ENCODE measurements at places on chromosomes 7 and 10. TPM values are rescaled to one million over a fixed set of nuclear protein-coding genes. Genes with fewer than 3 reads are reported as not detected.
A peak's percentile ranks its signal among the peaks of the same experiment; 100 is the strongest.

- DNase-seq = no peak
These were observed 70.7 kb downstream of the ZNF92 start for GRCh38 chr7:65444205-65444842.

GRCh38 chr10:8133146-8133545 is 78.7 kb downstream of the GATA3 start:
- no peak for DNase-seq

MOGAT3 gene
- total RNA-seq = 123 TPM

- no peak for DNase-seq
These were observed 247.1 kb upstream of the FZD8 start for GRCh38 chr10:35889226-35889625.

URGCP gene
- total RNA-seq = 87.4 TPM

DNA sequence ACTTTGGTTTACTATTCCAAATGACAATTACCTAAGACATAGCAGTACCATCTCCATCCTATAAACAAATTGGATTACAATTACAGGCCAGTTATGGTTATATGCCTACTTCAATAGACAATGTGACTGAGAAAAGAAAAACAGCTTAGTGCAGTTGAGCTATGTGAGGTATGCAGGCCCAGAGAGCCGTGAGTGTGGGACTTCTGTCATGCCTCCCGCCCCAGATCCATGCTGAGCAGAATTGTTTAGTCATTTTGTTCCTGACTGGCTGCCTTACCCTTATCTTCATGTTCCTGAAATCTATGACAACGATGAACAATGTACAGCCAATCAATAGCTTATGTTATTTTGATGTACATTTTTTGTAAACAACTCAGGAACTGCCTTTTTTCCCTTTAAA is 21.7 kb downstream of the LARP4B start:
- no peak for DNase-seq

- peak; percentile 66 for DNase-seq
These were observed at the start of gene URGCP for GRCh38 chr7:43906331-43907010. URGCP (minus strand) TSS chr7:43906596; CDS start chr7:43906575, 21 bp downstream.

DNA sequence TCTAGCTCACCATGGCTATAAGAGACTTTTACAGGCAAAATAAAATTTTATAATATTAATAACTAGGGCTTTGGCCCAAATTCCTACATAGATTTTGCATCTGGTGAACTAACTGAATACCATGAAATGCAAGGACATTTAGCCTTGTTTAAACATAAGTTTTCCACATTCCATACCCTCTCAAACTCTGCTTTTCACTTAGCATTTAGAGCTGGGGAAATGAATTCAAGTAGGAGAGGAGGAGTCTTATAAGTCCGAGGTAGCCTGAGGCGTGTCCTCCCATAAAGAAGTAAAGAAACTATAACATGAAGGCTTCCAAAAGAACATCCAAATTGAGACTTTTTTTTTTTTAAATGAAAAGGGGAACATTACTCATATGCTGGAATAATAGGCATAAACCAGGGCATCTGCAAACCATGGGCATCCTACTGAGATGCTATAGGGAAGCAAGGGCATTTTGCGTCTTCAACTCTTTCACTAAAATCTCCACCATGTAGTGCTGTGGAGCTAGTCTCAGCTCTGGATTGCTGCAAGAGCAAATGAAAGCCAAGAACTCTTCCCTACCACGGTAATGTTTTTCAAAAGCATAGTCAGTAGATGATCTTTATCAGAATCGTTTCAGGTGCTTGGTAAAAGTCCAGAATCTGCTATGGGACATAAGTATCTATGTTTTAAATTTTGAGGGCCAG is 79.1 kb downstream of the PALS2 start:
- no peak for DNase-seq

DNA sequence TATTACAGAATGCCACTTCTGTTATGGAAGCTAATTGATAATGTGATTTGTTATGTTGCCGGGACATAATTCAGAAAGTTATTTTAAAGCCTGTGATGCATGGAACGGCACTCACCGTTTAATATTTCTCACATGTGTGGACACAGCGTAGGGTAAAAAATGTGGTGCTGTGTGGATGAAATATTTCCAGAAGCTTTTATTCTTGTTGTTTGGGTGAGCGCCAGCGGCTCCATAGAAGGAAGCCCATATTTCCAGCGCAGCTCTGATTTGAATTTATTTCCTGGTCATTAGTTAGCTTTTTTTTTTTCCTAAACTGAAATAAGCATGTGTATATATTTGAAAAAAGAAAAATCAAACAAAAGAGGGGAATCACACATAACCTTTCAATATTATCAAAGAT is 20.2 kb upstream of the NKX6-2 start:
- DNase-seq = no peak

DNA sequence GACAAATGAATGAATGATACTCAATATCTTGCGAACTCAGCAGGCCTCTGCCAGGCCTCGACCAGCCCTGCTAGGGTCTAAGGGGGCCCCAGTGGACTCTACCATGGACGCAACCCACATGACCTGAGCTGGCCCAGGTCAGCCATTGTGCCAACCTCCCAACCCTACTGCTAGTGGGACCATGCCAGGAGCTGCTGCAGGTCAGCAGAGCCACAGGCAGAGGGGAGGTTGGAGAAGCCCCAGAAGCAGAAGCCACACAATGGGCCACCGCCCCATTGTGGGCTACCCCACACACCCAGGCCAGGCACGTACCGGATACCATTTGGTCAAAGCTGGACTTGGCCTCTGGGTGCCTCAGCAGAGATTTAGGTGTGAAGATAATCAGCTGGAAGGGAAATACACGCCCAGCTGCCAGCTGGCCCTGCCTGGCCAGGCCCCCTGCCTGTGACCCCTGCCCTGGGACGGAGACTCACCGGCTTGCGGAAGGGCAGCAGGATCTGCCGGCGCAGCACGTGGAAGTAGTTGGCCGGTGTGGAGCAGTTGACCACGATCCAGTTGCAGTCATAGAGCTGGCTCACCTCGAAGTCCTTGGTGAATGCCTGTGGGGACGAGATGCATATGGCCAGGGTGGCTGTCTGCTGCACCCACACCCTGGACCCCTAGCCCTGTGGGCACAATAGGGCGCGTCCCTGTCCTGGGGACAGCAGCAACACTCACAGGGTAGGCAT is 24.5 kb downstream of the OGDHL start:
- DNase-seq = no peak

- DNase-seq = no peak
These were observed 221.5 kb upstream of the CELF2 start for GRCh38 chr10:10796061-10796773.

- DNase-seq = no peak
These were observed 923.6 kb downstream of the GATA3 start for GRCh38 chr10:8978100-8978499.

DNA sequence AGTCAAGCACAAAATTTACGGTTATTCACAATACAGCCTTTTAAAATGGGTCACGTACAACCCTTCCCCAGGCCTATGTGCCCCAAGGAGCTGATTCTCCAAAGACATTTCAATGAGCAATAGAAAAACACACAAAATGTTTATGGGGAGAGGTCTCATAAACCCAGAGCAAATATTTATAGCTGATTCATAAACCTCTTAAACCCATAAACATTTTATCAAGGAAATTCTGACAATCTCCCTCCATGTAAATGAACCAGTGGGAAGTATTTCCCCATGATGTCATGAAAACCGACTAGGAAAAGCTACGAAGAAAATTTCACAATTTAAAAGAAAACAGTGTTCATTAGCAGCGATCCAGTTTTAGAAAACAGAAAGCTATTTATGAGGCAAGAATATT is 36.0 kb downstream of the SFMBT2 start:
- DNase-seq = no peak

- DNase-seq = no peak
These were observed 72.1 kb downstream of the WNT2 start for GRCh38 chr7:117250801-117251200.

SHOC2 gene
- total RNA-seq = 84.6 TPM

TMEM72 gene
- total RNA-seq = not detected

- DNase-seq = no peak
These were observed 89.4 kb downstream of the C10orf105 start for GRCh38 chr10:71630168-71630567.

WNT2 gene
- not detected for total RNA-seq

- DNase-seq = no peak
These were observed 101.9 kb downstream of the ELMO1 start for GRCh38 chr7:37346761-37347160.

DNA sequence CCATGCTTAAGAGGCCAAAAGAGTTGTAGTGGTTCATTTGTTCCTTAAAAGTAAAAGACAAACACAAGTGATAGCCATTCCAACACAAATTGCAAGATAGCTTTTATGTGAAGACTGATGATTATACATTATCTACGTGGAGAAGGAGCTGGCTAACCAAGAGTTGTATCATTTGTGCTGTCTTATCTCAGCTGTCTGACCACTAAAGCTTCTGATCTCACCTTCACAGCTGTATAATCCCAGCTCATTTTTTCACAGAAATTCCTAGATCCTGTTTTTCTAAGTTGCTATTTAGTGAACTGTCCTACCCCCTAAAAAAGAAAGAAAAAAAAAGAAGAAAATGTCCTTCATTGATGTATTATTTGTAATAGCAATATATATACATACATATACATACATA is 9.8 kb downstream of the USP6NL start:
- no peak for DNase-seq

GRCh38 chr10:15088428-15089261 is at the start of gene ACBD7:
ACBD7 (minus strand) TSS chr10:15088776; CDS start chr10:15088728, 48 bp downstream.
- DNase-seq = peak; percentile 89

DNA sequence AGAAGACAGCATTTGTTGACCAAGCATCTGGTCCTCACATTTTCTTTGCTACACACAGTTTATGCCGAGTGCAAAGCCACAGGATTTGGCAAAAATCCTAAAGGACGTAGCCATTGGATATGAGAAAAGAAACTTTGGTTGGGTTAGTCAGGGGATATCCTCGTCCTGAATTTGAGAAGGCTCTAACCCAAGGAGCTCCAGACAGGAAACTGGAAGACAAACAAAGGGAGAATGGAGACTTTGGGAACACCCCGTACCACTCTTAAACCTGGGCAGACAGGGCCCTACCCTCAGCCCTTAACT is 146.6 kb upstream of the FRMD4A start:
- DNase-seq = no peak

DNA sequence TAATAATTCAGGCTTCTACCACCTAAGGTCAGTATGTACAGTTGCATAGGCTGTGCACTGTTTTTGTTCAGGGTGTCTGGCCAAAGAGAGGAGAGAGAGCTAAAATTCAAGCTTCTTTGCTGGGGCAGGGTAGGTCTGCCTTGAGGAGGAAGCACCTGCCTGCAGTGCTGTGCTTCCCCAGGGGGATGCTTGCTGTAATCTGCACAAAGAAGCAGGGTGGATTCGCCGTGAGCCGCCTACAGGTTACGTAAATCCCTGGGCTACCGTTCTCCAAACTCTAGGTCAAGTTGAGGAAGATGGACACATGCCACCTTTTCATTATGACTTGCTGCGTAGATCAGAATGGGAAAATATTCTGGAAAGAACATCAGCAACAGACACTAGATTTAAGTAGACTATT is 543.3 kb downstream of the TNS3 start:
- DNase-seq = no peak

GRCh38 chr7:130560972-130561371 is 69.1 kb downstream of the MEST start:
- DNase-seq = no peak

All from Peyer's patch (tissue), 4 donors.